ENCODE measurements at places on chromosomes 11 and 22.

GRCh38 chr11:134607963-134608750 is 196.1 kb upstream of the B3GAT1 start:
- no peak for DNase-seq

DNA sequence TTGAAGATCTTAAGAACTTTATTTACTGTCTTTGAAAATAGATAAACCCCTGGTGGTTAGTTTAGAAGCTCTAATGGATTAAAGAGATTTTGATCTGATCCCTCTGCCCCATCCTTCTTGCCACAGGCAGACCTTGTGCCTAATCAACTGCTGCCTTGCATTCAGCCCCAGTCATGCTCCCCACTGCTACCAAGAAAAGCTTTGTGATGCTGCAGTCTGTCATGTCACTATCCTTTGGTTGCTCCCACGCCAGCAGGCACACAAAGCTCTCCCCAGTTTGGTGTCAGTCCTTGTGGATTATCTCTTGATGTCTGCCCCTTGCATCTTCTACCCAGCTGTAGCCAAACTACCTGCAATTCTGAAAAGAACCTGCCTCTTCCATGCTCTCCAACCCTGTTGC is 112.2 kb downstream of the MTNR1B start:
- DNase-seq = no peak

DNA sequence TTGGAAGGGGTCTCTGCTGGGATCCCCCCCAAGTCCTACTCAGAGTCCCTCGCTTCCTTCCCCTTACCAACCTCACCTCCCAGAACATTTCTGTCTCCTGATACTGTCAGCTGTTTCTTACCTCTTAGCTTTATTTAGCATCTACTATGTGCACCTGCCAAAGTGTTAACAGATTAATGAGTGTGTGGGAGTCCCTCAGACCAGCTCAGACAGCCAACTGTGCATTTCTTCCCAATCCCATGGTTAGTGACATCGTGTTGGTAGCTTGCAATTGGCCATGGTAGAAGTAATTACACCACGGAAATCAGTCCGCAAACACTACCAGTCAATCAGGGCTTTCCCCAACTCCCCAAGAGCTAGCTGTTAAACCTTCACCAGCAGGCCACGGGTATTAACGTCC is 150.6 kb downstream of the DSCAML1 start:
- no peak for DNase-seq

- no peak for DNase-seq
These were observed 313.4 kb downstream of the BUD13 start for GRCh38 chr11:116459185-116460045.

DNA sequence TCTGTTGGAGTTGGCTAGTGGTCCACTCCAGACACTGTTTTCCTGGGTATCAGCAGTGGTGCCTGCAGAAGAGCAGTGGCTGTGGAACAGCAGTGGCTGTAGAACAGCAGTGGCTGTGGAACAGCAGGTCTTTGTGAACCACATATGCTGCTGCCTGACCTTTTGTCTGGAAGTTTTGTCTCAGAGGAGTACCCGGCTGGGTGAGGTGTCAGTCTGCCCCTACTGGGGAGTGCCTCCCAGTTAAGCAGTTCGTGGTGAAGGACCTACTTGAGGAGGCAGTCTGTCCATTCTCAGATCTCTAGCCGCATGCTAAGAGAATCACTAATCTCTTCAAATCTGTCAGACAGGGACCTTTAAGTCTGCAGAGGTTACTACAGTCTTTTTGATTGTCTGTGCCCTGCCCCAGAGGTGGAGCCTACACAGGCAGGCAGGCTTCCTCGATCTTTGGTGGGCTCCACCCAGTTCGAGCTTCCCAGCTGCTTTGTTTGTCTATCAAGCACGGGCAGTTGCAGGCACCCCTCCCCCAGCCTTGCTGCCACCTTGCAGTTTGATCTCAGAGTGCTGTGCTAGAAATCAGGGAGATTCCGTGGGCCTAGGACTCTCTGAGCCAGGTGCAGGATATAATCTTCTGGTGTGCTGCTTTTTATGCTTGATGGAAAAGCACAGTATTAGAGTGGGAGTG is 89.1 kb upstream of the TRIM48 start:
- DNase-seq = no peak

GRCh38 chr11:20421946-20422345 is 34.4 kb downstream of the PRMT3 start:
- no peak for DNase-seq

DNA sequence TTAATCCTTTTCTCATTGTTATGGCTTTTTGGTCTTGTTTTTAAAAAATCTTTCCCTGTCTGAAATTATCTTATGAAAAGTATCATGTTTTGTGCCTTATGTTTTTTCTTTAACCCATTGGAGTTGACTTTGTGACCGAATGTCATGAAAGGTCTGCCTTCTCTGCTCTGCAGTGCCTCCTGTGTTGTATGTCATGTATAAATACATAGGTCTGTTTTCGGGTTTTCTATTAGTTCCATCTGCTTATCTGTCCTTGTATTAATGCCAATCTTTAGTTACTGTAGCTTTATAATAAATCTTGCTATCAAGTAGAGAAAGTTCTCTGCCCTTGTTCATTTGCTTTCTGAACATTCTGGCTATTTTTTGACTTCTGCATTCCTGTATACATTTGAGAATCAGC is 73.0 kb downstream of the ZBTB44 start:
- DNase-seq = no peak

DNA sequence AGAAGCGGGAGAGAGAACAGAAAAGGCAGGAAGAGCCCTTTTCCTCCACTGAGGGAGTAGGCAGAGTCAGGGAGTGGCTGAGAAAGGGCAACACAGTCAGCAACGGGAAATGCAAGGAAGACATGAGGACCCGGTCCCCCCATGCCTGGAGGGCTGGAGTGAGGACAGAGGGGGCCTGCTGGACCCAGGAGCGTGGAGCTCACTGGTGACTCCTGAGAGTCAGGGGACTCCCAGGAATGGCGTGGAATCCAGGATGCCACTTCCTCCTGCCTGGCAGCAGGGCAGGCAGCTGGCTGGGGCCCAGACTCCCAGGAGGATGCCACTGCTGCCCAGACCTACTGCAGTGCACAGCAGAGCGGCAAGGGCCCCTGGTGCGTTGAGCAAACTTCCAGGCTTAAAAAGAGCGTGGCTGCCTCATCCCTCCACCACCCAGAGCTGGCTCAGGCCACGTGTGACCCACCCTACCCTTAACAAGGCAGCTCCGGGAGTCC is 11.3 kb downstream of the C11orf21 start:
- DNase-seq = peak; percentile 7

DNA sequence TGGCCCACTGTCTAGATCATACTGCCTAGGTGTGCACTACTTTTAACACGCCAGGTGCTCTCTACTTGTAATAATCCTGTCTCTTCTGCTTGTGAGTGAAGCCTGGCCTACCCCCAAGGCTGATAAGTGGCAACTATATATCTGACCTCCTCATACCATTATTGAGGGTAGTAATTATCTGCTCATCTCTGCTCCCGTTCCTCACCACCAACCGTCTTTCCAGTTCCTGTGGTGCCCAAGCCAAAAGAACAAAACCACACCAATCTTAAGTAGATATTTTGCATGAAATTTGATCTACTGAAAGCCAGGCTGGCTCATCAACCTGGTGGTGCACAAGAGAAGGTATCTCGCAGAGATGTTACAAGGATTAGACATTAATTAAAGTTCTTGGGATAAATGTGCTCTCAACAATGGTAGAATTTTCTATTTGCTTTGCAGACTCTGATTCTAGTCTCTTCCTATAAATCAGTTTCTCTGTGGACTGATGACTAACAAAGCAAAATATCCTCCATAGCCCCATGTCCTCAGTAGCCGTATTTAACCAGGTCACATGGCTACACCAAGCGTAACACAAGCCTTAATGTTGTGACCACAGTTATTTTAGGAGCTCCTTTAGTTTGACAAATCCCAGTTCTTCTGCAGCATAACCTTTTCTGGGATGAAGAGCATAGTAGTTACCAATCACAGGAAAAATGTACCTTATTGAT is 267.2 kb downstream of the NTM start:
- DNase-seq = no peak

DNA sequence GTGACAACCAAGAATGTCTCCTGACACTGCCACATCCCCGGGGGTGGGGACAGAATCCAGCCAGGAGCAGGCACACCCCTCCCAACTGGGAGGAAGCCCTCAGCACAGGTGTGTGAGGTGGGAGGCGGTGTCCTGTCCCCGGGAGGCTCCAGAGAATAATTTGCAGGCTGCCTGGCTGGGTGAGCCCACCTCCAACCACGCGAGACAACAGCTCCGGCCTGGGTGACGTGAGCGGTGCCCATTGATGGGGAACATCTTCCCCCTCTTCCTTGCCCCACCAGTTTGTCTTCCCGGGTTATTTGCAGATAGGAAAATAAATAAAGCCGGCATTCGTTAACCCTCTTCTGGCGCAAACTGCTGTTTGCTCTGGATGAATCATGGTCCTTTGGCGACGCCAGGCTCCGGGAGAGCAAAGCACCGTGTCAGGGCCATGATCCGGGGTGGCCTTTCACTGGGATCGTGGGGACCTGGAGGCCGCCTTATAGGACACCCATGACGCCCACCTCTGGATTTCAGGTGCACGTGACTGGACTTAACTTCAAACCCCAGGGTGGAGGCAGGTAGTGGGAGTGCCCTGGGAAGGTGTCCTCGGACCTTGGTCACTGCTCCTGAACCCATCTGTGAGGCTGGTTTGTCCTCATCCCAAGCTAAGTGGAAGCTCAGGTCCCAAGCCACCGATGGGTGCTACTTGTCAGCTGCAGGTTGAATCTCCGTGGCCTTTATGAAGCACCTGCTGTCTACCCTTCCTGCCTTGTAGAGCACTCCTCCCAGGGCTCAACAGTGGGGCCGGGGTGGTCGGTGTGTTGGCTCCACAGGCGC is 13.9 kb downstream of the CCND1 start:
- DNase-seq = no peak

- DNase-seq = no peak
These were observed 258.0 kb downstream of the TENM4 start for GRCh38 chr11:79182794-79183193.

- DNase-seq = no peak
These were observed 337.4 kb downstream of the CADM1 start for GRCh38 chr11:115166820-115167219.

DNA sequence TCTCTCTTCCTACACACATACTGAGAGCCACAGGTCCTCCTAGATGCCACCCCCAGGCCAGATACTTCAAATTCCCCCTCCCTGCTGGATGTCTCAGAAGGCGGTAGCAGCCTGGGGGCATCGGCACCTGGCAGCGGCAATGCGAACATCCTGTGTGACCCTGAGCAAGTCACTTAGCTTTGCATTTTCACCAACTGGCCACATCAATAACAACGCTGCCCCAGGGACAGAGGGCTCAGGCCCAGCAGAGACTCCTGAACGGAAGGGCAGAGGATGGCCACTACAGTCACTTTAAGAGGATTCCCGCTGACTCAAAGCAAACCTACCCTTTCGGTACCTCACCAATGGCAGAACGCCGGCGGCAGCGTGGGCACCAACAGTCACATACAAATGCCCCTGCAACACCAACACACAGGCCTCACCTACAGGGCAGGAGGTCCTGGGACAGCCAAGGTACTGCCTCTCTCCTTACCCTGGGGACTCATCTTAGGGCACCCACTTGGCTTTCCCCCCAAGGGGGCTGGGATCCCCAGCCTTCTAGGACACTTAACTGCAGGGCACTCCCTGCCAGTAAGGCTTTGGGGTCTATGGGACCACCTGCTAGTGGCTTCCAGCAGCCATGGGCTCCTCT is 1.6 kb downstream of the LMO1 start:
- peak; percentile 21 for DNase-seq

DNA sequence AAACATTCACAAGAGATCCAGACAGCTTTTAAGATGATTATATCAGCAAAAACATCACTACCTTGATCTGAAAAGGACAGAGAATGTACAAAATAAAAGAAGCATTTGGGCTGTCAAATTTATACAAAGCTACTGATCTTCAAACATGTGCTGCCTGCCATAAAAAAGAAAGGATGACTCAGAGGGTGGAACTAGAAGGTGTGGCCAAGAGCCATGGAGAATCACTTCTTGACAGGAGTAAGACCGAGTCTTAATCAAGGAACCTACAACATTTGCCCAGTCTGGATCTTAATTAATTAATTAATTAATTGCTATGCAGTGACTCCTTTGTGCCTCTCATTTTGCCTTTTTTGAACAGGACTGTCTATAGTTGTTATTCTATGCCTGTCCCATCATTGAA is 33.2 kb downstream of the C11orf96 start:
- DNase-seq = no peak

GRCh38 chr22:42372976-42373375 is 59.2 kb downstream of the NFAM1 start:
- DNase-seq = no peak

DNA sequence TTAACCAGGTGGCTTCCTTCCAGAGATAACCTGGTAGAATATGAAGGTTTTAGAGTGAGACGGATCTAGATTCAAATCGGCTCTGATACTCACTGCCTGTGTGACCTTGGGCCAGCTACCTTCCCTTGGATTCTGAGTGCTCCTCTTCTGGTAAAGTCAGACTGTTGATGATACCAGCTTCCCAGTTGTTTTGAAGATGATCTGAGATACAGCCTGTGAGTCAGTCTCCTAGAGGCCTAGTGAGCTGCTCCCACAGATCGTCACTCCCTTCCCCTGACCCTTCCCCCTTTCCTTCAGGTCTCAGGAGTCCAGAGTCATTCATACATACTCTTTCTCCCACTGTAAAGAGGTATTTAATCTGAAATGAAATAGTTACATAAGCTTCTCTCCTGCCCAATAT is 207.8 kb downstream of the GRIK4 start:
- DNase-seq = no peak

Data from stomach (tissue), 19 donors.